Stimulated activated CD4-positive, alpha-beta T cell treated with anti-CD3 and anti-CD28 coated beads, Interleukin-12 subunit alpha, Interleukin-12 subunit beta, amount 100 ng/mL, for 4 hours (primary cell): ENCODE measurements at places on chromosomes 4 and X.

- no peak for DNase-seq
Measured at GRCh38 chr4:3206439-3207100, 42.4 kb upstream of the MSANTD1 start.

- DNase-seq = no peak
Measured at GRCh38 chr4:74260036-74260435, 48.2 kb upstream of the EPGN start.

GRCh38 chrX:78213331-78213730 lies 73.9 kb upstream of the TAF9B start:
- no peak for DNase-seq

DNA sequence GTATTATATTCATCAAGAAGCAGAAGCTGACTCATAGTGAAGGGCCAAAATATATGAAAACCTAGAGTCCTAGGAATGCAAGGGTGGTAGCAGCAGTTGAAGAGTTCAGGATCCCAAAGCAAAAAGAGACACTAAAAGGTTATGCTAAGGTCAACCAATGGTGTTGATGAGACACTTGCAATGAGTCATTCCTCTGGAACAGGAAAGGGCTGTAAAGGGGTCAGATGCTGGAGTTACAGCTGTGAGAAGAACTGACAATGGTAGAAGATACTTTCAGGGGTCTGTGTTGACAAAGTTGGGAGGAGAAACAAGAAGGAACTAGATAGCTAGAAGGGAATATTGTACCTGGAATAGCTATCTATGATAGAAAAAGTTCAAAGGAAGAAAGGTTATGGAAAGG lies 47.5 kb downstream of the ZGRF1 start:
- DNase-seq = no peak

GRCh38 chrX:135425026-135425965 lies 3.6 kb downstream of the SMIM10L2A start:
- DNase-seq = no peak

- DNase-seq = no peak
Measured at GRCh38 chrX:43940816-43941474, 32.2 kb downstream of the NDP start.

DNA sequence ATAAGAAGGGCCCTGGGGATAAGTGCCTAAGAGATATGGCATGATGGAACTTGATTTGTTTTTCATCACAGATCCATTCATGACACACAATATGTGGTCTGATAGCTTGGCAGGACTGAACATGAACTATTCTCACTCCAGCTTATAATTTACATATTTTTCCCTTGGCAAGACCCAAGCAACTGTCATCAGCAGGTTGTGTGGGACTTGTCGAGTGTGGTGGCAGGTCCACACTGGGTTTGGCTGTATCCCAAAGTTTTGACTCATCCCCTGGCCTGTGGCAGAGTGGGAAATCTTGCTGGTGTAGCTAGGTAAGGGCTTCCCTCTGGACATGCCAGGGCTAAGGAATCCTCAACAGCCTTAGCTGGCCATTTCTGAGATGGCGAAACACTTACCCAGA lies 81.0 kb upstream of the STIM2 start:
- DNase-seq = no peak

GRCh38 chr4:75513526-75514130 lies 575 bp downstream of the RCHY1 start:
- DNase-seq = no peak

- no peak for DNase-seq
Measured at GRCh38 chr4:157005193-157005592, 33.6 kb upstream of the PDGFC start.

DNA sequence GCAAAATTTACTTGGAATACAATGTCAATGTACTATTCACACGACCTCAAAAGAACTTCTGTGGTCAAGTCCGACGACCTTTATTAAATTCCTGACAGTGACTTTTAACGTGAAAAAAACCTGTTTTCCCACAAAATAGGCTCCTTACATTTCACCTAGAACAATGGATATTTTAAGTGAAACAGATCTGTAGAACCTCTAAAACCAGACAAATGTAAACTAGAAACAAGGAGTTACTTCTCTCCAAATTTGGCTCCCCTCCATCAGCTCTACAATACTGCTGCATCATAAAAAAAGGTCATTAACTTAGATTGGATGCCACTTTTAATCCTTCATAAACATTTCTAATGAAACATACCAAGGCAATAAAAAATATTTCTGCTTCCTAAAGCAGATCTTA lies 1.2 kb downstream of the NEK1 start:
- DNase-seq = no peak

DNA sequence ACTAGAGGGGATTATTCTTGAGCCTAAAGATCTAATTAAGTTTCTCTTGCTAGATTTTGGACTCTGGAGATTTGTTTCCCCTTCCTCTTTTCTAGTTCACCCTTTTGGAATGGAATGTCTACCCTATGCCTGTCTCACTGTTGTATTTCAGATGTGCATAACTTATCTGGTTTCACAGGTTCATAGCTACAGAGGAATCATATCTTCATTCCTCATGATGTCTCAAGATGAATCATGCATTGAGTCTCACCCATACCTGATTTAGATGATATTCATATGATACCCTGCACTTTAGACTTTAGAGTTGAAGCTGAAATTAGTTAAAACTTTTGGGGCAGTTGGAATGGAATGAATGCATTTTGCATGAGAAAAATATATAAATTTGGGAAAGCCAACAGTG lies 246.7 kb downstream of the HS3ST1 start:
- DNase-seq = no peak
